ENCODE measurements at places on chromosomes 4 and X. TPM values are rescaled to one million over a fixed set of nuclear protein-coding genes. Genes with fewer than 3 reads are reported as not detected.

The FAT4 gene
- total RNA-seq: 7.4 TPM

The SMIM31 gene
- not detected for total RNA-seq

The XKRX gene
- total RNA-seq: 1.4 TPM

GRCh38 chr4:40719008-40719623 lies 30.6 kb upstream of the NSUN7 start:
- peaks cover 34% of the 10 kb centered on the region for H3K4me1 ChIP-seq
- peak overlapping the region; percentile 30 for H3K4me3 ChIP-seq
- DNase-seq: peak; percentile 69

GRCh38 chr4:156718226-156718625 lies 253.4 kb downstream of the PDGFC start:
- H3K27me3 ChIP-seq: no peaks in the 10 kb centered on the region
- no peak for DNase-seq
- H3K36me3 ChIP-seq: no peaks in the 10 kb centered on the region

GRCh38 chrX:49153467-49153866 lies 9.1 kb upstream of the MAGIX start:
- DNase-seq: no peak
- H3K4me3 ChIP-seq: no peak overlapping the region
- H3K27me3 ChIP-seq: peaks cover 10% of the 10 kb centered on the region
- H3K27ac ChIP-seq: no peak overlapping the region
- no peaks in the 10 kb centered on the region for H3K36me3 ChIP-seq

GRCh38 chr4:1079711-1080265 lies 33.6 kb downstream of the RNF212 start:
- no peaks in the 10 kb centered on the region for H3K36me3 ChIP-seq
- H3K4me3 ChIP-seq: no peak overlapping the region
- no peak overlapping the region for H3K27ac ChIP-seq
- H3K27me3 ChIP-seq: peaks cover 9% of the 10 kb centered on the region
- DNase-seq: no peak

DNA sequence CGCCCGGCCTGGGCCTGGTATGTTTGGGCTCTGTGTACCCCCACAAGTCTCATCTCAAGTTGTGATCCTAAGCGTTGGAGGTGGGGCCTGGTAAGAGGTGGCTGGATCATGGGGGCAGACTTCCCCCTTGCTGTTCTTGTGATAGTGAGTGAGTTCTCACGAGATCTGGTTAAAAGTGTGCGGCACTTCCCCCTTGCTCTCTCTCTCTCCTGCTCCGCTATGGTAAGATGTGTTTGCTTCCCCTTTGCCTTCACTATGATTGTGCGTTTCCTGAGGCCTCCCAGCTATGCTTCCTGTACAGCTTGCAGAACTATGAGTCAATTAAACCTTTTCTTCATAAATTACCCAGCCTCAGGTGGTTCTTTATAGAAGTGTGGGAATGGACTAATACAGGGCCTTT lies 53.0 kb downstream of the CHST7 start:
- H3K27ac ChIP-seq: no peak overlapping the region
- no peak for DNase-seq
- no peaks in the 10 kb centered on the region for H3K27me3 ChIP-seq
- no peak overlapping the region for H3K4me3 ChIP-seq
- peaks cover 8% of the 10 kb centered on the region for H3K4me1 ChIP-seq
- H3K36me3 ChIP-seq: no peaks in the 10 kb centered on the region

DNA sequence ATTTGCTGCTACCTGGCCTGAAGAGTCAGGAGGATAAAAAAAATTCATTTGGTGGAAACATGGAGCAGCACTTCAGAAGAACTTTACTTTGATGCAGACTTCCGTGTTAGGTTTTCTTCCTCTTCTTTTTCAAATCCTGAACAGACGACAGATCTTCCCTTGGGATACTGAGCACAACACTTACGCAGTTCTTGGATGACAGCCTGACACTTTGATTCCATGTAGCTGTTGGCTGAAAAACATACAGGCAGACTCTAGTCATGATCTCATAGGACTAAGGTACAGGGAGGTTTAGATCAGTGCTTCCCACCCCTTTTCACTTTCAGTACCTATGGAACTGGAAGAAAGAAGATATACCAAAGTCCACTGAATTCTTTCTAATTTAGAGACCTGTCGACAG lies 9.2 kb downstream of the CMC4 start:
- H3K4me3 ChIP-seq: no peak overlapping the region
- no peak overlapping the region for H3K27ac ChIP-seq
